ENCODE measurements at places on chromosomes 7 and 10. TPM values are rescaled to one million over a fixed set of nuclear protein-coding genes. Genes with fewer than 3 reads are reported as not detected.

The NXPH1 gene
- total RNA-seq, result not detected

- H3K27me3 ChIP-seq, result no peaks in the 10 kb centered on the region
- no peaks in the 10 kb centered on the region for H3K36me3 ChIP-seq
- no peaks in the 10 kb centered on the region for H3K4me1 ChIP-seq
- DNase-seq, result no peak
- H3K4me3 ChIP-seq, result no peak overlapping the region
Observed at GRCh38 chr10:113041841-113042750, 92.0 kb downstream of the TCF7L2 start.

The SCART1 gene
- total RNA-seq, result 10.5 TPM

GRCh38 chr10:96377816-96378294 lies 19.1 kb upstream of the OPALIN start:
- H3K4me1 ChIP-seq, result peaks cover 7% of the 10 kb centered on the region
- no peak overlapping the region for H3K4me3 ChIP-seq
- H3K36me3 ChIP-seq, result no peaks in the 10 kb centered on the region

GRCh38 chr10:130571674-130572073 lies 435.5 kb downstream of the GLRX3 start:
- H3K4me1 ChIP-seq, result no peaks in the 10 kb centered on the region
- no peaks in the 10 kb centered on the region for H3K27me3 ChIP-seq
- H3K4me3 ChIP-seq, result no peak overlapping the region
- DNase-seq, result no peak

The TRPV5 gene
- total RNA-seq, result not detected

The NYAP1 gene
- 0.38 TPM for total RNA-seq

The APBB1IP gene
- total RNA-seq, result 106 TPM

The CXCL12 gene
- not detected for total RNA-seq

DNA sequence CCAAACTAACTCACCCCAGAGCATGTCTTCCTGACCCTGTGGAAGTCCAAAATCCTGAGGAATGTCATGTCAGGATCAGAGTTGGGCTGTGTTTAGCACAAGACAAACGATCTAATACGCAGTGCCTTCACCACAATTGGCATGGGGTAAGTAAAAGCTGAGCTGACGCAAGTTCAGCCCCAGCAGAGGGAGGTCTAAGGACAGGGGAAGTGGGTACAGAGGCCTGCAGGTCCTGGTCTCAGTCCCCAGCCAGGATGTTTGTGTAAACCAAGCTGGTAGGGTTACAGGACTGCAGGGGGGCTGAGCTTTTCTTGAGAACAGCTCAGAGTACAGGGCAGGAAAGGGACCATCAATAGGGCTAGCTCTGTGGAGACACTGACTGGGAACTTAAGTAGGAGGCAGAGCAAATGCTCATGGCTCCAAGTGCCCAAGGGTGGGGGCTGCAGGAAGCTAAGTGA lies 5.3 kb upstream of the KCNIP2 start:
- no peak overlapping the region for H3K27ac ChIP-seq
- no peaks in the 10 kb centered on the region for H3K27me3 ChIP-seq
- peaks cover 6% of the 10 kb centered on the region for H3K4me1 ChIP-seq
- no peak for DNase-seq
- H3K4me3 ChIP-seq, result no peak overlapping the region

Data from CD4-positive, alpha-beta memory T cell (primary cell).